CD4-positive, alpha-beta T cell treated with Interleukin-17A for 1 hour (primary cell): ENCODE measurements at places on chromosomes 12 and 14.

GRCh38 chr12:47610686-47611252, 95.1 kb downstream of the RPAP3 start:
- DNase-seq = no peak

DNA sequence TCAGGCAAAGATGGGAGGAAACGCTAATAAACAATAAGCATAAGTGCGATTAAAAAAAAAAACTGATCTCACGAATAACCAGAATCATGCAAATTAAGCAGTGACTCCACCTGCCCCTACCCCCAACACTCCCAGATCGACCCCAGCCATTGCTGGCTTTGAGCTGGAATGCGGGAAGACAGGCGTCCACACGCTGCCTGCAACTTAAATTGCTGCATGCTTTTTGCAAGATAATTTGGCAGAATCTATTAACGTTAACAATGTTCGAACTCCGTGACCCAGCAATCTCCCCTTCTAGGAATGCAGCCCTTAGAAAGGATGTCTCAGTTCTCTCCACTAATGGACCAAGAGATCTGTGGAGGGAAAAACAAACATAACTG, 935 bp upstream of the CKB start:
- DNase-seq = no peak

DNA sequence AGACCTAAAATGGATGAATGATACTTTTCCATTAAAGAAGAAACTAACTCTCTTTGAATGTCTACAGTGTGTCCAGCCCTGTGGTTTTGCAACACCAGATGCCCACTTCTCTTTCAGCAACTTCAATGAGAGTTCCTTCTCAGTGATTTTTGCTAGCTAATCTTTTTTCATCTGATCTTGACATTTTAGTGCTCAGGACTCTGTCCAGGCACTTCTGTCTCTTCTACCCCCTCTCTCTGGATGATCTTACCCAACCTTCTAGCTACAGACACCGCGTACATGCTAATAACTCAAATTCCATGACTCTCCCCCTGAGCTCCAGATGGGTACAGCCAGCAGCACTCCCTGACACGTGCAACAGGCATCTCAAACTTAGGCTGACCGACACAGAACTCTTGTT, 161.1 kb upstream of the FOXN3 start:
- no peak for DNase-seq

DNA sequence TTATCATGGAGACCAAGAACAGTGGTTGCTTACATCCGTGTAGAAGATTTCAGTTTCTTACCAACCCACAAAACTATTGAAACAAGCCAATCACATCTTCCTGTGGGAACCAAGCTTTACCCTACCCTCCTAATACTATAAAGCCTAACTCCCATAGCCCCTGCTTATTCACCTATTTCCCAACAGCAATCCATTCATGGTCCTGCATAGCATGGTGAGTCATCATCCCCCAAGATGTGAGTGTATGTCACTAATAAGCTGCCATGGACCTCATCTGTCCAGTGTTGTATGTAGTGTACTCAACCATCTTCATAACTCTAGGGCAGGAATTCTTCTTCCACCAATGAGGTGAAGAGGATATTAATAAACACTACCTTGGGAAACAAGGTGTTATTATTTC, 1620.4 kb upstream of the FLRT2 start:
- DNase-seq = no peak

GRCh38 chr12:104631867-104632266, 175.1 kb downstream of the CHST11 start:
- DNase-seq = no peak

DNA sequence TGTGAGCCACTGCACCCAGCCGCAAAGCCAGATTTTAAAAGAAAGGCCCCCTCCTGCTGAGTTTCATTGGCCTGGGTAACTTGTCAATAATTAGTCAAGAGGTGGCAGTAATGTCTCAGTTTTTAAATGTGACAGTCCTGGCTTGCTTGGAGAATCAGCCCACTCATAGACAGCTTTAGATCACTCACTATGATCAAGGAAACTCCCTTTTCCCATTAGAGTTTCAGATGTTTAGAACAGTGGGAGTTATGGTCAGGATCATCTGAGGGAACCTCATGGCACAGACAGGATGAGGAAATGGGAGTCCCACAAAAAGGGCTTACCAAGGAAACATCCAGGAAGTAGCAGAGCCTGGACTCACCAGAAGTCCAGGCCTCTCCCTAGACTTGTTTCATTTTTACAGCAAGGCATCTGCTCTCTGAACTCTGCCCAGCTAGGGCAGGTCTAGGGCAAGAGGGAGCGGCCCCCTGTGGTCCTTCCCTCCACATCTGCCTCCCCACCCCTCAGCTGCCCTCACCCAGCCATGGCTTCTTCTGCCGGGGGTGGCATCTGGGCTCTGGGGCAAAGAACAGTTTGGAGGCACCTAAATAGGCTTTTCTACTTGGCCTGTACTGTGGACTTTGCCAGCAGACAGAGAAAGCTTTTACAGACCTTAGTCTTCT, 11.2 kb downstream of the BCL2L14 start:
- peak; percentile 31 for DNase-seq

- DNase-seq = no peak
Measured at GRCh38 chr14:51474854-51475253, 176.9 kb upstream of the FRMD6 start.

DNA sequence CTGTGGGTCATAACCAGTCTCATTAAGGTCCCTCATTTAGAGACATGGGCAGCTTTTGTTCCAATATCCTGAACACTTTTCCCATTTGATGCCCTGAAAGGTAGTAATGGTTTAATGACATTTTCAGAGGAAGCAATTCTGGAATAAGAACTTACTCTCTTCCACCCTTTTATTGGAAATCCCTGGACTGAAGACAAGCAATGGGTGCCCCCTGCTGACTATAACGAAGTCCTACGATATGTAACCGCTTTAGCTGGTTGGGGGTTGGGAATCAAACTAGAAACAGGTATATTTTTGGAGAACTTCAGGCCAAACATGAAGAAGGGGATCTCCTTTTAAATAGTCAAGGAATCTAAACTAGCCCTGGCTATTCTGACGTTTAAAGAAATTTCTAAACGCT, 20.5 kb downstream of the SARNP start:
- DNase-seq = peak; percentile 19

- no peak for DNase-seq
Measured at GRCh38 chr12:82057770-82058169, 298.6 kb upstream of the PPFIA2 start.

DNA sequence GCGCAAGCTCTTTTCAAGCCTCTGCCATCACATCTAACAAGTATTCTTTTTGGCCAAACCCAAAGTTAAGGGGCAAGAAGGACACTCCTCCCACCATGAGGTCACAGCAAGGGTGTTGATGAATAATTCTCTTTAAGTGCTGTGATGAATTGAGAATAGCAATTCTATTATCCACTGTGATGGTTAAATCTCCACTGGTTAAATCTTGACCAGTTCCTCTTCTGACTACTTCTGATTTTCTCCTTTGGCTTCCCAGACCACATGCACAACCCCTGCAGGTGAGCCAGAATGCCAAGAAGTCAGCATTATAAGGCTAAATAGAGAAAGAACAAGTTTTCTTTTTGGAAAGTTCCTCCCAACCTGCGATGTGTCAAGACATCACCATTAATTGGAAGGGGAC, 90.6 kb upstream of the BCL2L14 start:
- peak; percentile 10 for DNase-seq

DNA sequence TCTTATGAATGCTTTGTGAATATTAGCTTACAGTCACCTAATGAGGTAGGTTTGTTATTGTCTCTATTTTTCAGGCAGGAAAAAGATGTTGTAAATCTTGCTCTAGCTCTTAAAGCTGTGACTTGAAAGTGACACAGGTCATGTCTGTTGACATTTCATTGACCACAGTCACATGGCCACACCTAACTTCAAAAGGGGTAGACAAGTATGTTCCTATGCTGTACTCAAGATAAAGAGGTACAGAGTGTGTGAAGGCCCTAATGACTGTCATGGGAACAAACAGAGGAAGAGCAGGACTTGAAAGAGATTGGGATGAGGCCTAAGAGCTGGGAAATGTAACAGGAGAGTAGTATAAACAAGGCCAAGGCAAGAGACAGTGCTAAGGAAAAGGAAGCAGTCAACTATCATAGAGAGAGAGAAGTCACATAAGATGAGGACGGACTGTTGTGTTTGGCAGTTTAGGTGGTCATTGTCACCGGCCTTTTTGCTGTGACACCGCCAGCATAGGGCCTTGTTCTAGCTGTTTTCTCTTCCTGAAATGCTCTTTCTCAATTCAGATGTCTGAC, 181.0 kb downstream of the CFAP54 start:
- DNase-seq = no peak

DNA sequence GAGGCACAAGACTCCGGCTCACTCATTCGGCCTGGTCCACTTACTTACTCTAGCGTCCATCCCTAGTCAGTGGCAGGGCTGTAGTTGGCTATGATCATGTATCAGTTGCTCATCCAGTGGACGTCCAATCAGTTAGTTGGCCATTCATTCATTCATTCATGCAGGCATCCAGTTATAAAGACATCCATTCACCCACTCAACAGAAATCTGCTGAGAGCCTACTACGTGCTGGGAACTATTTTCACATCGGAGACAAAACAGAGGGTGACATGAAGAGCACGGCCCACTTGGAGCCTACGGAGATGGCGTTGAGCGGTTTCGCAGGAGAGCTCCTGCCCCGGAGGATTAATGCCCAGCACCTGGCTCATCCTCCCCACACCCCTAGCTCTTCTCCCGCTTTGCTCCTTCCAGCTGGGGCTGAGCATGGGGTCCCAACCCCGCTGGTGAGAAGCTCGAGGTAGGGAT, 49.7 kb downstream of the SNAPC1 start:
- no peak for DNase-seq

DNA sequence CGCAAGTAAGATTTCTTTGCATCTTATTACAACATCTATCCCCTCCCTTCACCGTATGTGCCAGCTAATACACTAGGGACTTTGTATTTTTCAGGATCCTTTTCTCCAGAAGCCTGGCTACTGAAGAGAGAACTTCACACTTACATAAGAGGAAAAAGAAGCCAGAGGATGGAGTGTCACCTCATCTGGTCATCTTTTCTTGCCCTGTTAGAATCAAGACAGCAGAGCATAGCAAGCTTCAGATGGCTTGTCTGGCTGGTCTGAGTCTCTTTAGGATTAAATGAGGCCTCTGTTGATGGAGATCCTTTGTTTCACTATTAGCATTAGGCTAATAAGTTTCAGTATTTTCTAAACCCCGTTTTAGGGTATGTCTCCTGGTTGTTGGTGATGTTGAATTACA, 14.4 kb upstream of the AACS start:
- DNase-seq = no peak

- no peak for DNase-seq
Measured at GRCh38 chr14:21880918-21881317, 207.3 kb upstream of the OR4E1 start.

DNA sequence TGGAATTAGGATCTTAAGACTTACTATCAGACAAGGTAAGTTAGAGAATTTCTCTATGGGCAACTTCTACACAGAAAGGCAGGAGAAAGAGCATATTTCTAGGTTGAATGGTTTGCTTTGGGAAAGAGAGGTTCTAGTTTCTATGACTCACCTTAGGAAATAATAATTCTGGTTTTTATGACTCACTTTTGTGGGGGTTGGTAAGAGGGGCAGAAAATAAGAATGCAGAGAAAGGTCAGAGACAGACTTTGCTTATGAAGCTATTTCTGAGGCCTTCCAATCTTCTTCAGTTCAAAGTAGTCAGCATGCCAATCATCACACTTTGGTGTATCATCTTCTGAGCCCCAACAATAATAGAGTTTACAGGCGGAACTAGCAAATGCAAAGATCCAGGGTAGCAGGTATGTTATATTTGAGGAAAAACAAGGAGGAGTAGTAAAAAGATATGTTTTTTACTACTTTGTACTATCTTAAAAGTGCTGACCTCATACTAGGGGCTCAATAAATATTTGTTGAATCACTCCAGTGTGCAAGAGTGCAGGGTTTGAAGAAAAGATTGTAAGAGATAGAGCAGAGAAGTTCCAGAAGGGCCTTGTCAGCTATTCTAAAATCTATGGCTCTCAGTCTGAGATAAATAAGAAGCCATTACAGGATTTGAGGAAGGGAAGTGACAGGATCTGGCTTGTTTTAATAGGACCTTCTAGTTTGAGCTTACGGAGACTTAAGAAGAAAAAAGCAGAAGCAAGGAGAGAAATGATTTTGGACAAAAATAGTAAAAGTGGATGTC, 56.7 kb upstream of the LRFN5 start:
- no peak for DNase-seq

DNA sequence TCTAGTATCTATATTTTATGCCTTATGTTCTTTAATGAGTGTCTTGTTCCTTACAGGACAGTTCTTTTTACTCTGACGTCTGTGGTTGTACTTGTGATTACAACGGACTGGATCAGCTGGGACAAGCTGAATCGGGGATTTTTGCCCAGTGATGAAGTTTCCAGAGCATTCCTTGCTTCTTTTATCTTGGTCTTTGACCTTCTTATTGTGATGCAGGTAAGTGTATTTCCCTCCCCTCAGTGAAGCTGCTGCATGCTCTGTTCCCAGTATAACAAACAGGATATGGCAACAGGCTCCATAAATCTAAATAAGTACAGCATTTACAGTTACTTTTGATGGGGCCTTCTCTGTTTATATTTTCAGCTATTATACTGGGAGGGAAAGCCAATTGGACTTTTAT, 463.6 kb downstream of the TMEM117 start:
- no peak for DNase-seq

DNA sequence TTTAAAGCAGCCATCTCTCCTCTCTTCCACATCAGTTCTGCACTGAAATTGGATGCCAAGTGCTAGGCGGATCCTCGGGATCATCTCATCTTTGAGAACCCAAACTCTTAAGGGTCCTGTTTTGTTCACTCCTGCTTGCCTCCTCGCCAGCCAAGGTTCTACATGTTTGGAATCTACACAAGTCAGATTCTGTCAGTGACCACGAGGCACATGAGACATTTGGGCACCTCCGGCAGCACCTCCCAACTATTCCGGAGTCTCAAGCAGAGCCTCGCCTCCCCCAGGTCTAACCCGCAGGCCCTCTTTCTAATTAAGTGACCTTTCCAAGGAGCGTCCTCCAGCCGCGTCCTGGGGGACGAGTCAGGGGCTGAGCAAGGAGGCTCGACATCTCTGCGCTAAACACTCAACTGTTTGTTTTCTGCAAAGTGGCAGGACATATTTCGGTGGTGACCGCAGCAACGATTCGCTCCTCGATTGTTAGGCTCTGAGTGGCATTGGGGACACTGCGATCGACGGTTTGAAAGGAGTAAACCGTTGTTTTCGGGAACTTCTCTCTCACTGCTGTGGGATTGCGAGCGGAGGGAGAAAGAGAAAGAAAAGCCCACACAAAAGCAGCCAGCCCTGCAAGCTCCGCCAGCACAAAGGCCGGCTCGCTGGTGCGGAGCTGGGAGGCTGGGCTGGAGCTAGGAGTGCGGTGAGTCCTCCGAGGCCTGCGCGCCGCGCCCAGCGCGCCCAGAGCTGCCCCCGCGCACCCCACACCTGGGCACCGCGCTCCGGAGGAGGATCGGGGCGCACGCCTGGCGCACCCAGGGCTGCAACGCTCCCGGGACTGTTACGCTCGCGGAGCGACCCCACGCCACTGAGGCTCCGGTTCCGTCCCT, 640 bp downstream of the ARMH4 start:
- DNase-seq = no peak

DNA sequence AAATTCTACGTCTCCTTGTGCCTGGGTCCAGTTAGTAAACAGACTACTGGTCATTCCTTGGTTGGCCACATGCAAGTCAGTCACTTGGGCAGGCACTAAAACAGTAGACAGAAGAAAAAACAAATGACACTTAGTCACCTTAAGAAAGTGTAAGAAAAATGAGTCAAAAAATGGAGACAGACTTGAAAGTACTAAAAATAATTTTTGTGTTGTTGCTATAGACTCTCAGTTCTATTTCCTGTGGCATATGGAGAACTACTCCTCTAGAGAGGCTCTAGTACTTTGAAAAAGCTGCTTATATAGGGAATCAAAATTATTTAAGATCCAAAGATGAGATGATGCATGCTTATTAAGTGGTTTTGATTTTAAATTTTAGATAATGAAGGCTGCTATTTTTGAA, 56.0 kb downstream of the PTPRB start:
- no peak for DNase-seq
